H1 (cell line): ENCODE measurements at places on chromosomes 3 and 15. TPM values are rescaled to one million over a fixed set of nuclear protein-coding genes. Genes with fewer than 3 reads are reported as not detected.

DNA sequence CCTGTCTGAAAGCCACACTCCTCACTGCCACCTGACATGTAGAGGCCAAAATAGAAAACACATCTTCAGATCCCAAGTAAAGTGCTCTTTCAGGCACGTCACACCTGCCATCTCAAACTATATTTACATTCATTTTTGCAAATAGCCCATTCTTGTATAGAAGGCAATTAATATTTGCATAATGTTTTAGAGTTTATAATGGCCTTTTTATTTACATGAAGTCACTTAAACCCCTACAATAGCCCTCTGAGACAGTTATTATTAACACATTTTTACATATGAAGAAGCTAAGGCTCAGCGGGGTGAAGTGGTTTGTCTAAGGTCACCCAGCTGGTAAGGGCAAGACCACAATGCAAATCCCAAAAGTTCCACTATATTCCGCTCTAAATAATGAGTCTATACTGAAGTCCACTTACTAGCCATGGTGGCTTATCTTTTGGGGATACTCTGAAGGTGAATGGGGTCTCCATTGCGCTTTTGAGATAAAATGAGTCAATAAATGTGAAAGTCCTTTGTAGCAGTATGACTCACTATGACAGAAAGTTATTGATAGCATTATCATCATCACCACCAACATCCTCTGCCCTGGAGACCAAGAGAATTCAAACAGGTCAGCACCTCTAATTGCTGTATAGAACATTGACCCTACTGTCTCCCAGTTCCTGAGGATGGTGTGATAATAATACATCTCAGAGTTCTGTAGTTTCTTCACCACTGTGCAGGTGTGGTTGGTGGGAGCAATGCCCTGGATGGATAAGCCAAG lies 155.9 kb upstream of the BCL6 start:
- DNase-seq, result no peak

The VWA5B2 gene
- total RNA-seq, result 0.50 and 0.56 TPM in 2 replicates

- no peak for DNase-seq
Observed at GRCh38 chr3:187024536-187025226, 94.4 kb downstream of the ST6GAL1 start.

GRCh38 chr3:120791913-120792312 lies 49.4 kb downstream of the GTF2E1 start:
- no peak for DNase-seq

GRCh38 chr3:165406425-165406824 lies 210.2 kb upstream of the SLITRK3 start:
- no peak for DNase-seq

DNA sequence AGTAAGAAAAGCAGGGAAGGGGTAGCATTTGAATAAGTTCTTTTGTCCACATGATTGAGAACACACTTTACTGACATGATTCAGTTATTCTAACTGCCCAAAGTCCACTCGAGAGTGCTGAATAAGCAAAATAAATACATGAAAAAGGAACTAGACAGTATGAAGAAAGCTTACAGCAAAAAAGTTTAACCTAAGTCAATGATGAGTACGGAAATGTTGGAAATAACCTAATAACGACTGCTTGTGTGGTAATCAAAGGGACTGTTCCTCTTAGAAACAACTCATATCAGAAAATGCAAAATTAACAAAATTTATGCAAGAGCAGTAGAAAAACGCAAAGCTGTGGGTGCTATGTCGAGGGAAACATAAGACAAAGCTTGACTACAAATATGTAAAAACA lies 36.6 kb downstream of the DMXL2 start:
- no peak for DNase-seq

- DNase-seq, result no peak
Observed at GRCh38 chr15:88568589-88568988, 22.1 kb upstream of the DET1 start.

DNA sequence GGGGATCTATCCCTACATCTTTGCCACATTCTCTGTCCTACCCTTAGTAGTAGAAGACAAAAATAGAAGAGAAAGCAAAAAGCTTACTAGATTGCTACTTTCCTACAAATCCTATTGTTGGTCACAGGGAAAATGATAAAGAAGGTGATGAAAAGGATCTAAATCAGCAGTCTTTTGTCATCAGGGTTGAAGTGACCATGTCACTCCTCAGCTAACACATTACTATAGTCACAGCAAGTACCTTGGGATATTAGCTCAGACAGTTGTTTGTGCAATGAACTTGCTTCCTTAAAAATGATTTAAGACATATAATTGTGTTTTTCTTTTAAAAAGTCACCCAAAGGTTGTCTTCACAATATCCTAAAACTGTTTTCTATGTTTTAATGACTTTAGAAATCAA lies 6.3 kb downstream of the ST3GAL6 start:
- DNase-seq, result no peak

The SYNPR gene
- 0.54 and 0.99 TPM in 2 replicates for total RNA-seq

The FBXO40 gene
- total RNA-seq, result 0.06 TPM in 1 of 2 replicates, not detected in the other

The PARL gene
- 81.3 and 85.0 TPM in 2 replicates for total RNA-seq

GRCh38 chr3:44887101-44887500 lies 12.7 kb downstream of the TGM4 start:
- no peak for DNase-seq

- DNase-seq, result no peak
Observed at GRCh38 chr3:190624282-190624681, 110.4 kb downstream of the IL1RAP start.

DNA sequence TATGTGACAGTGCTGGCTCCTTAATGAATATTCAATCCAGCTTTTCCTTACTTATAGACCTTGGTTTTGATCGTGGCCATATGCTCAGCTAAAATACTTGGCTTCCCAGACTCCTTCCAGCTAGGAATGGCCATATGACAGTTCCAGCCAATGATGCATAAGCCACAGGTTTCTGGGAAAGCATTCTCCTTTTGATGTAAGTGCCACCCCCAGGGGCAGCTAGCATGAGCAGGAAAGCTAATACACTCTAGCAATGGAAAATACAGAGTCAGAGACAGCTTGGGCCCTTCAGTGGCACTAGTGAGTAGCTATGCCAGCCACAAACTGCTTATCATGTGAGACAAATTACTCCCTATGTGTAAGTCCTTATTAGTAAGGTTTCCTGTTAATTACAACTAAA lies 26.7 kb downstream of the TBC1D2B start:
- DNase-seq, result no peak

DNA sequence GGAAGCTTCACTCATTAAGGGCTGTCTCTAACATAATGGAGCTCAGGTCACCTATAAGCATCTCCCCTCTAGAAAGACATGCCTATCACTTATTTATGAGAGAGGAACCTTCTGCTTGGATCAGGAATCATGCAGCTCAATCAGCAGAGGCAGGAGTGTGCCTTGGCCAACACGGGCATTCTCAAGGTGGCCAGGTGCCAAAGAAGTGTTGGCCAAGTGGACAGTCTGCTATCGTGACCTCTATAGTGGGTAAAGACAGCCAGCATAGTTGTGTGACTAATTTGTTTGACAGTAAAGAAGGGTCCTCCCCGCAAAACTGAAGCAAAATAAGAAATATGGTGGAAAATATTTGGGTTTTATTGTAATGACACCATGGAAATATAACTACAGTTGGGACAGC lies 14.7 kb upstream of the AGTR1 start:
- no peak for DNase-seq

The P2RY14 gene
- not detected in 2 replicates for total RNA-seq

DNA sequence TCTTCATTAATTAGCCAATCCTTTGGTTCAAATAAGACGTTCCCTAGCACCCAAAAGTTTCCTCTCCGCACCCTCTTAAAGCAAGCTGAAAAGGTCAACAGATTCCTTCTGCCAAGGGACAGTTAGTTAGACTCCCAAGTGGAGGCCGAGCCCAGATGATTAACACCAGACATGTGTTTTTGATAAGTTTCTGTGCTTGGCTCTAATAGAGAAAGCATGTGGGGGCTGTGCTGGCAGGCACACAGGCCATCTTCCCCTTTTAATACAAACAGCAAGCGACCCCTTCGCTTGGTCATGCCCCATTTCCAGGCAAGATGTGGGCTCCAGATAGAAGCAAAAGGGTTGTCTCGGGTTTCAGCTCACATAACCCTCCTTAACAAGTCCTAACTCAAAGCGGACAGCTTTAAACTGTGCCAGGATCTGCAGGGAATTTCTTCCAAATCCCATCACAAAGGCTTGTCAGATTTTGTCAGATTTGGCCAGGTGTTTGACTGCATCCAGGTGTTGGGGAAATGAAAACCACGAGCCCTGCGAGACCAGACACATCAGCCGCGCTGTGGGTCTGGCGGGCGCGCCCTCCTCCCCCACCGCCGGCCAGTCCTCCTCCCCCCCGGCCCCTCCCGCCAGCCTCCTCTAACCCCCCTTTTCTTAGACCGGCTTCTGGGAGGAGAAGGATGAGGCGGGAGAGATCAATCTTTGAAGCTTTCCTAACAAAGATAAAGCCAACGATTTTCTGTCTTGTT lies 3.3 kb downstream of the HES1 start:
- no peak for DNase-seq

DNA sequence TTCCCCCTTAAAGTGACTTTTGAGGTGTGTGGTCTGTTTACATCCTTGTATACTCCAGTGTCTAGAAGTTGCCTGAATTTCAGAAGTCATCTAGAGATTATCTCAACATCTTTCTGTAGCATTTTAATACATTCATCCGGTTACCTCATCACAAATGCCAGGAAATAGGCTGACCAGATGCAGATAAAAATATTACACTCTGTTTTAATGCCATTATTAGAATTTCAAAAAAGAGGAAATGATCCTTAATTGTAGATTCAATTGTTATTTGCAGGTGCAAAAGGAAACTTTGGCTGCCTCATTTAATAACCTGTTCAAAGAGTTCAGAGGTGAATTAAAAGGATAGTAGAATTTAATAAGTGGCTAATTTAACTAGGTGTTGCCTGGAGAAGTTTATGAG lies 290.9 kb downstream of the C3orf38 start:
- no peak for DNase-seq

The LCTL gene
- 6.2 and 6.4 TPM in 2 replicates for total RNA-seq

- no peak for DNase-seq
Observed at GRCh38 chr3:130733236-130733875, 13.3 kb downstream of the PIK3R4 start.

- DNase-seq, result no peak
Observed at GRCh38 chr3:54917174-54917573, 10.7 kb downstream of the LRTM1 start.

GRCh38 chr15:66027268-66027805 lies 158.0 kb downstream of the RAB11A start:
- no peak for DNase-seq

The CPA3 gene
- not detected in 2 replicates for total RNA-seq

DNA sequence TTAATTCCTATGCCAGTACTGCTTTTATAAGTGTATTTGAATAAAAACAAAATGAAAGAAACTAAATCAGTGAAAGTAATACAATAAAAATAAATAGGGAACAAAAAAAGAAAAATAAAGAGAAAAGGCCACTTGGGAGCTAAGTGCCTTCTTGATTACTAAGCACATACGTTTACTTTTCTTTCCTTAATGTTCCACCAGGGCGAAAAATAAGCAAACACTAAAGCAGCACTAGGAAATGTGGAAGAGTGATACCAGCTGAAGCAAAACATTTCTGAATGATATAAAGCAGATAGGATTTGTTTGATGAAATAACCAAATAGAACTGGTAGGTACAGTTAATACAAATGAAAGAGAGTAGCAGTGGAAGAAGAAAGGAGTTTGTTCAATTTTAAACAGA lies 132.8 kb upstream of the ZPLD1 start:
- DNase-seq, result no peak

DNA sequence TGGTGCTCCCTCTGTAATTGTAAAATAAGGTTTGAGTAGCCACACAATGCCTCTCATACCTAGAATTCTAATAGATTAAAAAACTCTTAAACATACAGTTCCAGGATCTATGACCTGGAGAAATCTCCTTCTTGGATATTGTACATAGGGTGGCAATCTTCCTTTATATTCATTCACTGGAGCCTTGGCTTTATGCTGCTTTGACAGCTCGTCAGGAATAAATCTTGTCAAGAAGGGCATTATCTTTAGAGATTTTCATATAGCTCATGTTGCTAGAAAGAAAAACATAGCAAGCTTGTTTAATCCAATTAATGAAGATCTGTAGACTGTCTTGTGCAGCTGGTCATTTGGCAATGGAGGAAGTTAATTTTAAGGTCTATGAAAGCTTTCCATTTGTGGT lies 131.1 kb downstream of the PYDC2 start:
- no peak for DNase-seq

- no peak for DNase-seq
Observed at GRCh38 chr15:66858423-66859207, 156.6 kb downstream of the SMAD6 start.

The BLM gene
- 45.6 and 46.7 TPM in 2 replicates for total RNA-seq

- no peak for DNase-seq
Observed at GRCh38 chr3:36032180-36033047, 347.9 kb upstream of the STAC start.
